Activated naive CD8-positive, alpha-beta T cell treated with anti-CD3 and anti-CD28 coated beads, Interleukin-2, amount 10 ng/mL, durations not matched to agents 7 days and 5 days (primary cell): ENCODE measurements at places on chromosomes 7 and 10.
A peak's percentile ranks its signal among the peaks of the same experiment; 100 is the strongest.

DNA sequence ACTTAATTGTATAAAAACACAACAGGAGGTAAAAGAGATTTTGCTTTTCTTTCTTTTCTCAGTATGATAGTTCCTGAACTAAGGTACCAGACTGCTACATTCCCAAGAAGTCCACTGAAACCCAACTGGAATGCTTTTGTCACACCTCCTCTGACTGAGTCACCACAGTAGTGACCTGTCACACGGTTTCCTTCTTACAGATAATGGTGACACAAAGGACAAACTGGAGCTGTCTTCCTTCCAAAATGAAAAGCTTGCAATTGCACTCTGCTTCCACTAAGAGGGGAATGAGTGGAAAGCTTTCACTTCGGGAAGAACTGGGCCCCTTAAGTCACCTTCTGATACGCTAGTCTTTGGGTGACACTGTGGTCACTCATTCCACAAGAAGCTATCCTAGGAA, 122.2 kb downstream of the KMT2E start:
- no peaks in the 10 kb centered on the region for H3K27me3 ChIP-seq
- peaks cover 14% of the 10 kb centered on the region for H3K36me3 ChIP-seq
- H3K4me3 ChIP-seq, result no peak overlapping the region
- DNase-seq, result no peak
- H3K4me1 ChIP-seq, result peaks cover 7% of the 10 kb centered on the region

DNA sequence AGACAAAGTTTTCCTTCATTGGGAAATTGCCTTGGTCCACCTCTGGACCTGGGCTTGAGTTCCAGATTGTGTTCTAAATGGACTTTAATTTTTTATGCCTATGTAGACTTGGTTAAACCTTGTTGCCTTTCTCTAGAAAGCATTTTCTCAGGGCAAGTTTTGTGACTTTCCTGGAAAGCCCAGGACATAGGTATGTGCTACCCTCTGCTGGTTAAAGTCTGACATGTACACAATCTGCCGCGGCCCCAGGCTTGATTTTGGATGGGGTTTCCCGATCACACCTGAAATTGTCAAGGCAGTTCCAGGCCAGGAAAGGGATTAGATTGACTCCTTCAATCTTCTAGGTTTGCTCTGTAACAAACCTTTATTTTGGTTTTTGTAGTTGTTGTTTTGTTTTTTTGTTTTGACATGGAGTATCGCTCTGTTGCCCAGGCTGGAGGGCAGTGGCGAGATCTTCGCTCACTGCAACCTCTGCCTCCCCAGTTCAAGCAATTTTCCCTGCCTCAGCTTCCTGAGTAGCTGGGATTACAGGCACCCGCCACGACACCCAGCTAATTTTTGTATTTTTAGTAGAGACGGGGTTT, 14.1 kb upstream of the AKR1B10 start:
- no peak for DNase-seq
- H3K36me3 ChIP-seq, result no peaks in the 10 kb centered on the region
- peaks cover 2% of the 10 kb centered on the region for H3K4me1 ChIP-seq
- peaks cover 15% of the 10 kb centered on the region for H3K27me3 ChIP-seq
- H3K27ac ChIP-seq, result no peak overlapping the region
- H3K4me3 ChIP-seq, result no peak overlapping the region

- H3K36me3 ChIP-seq, result peaks cover 21% of the 10 kb centered on the region
- no peak for DNase-seq
- H3K4me1 ChIP-seq, result no peaks in the 10 kb centered on the region
- no peaks in the 10 kb centered on the region for H3K27me3 ChIP-seq
These were observed 19.0 kb downstream of the NAPEPLD start for GRCh38 chr7:103129702-103130549.

GRCh38 chr7:35729061-35729783, 34.3 kb upstream of the HERPUD2 start:
- H3K27me3 ChIP-seq, result peaks cover 4% of the 10 kb centered on the region
- DNase-seq, result no peak
- H3K27ac ChIP-seq, result peak overlapping the region; percentile 70
- peaks cover 49% of the 10 kb centered on the region for H3K4me1 ChIP-seq

- H3K27me3 ChIP-seq, result no peaks in the 10 kb centered on the region
- no peaks in the 10 kb centered on the region for H3K36me3 ChIP-seq
- DNase-seq, result no peak
- no peaks in the 10 kb centered on the region for H3K4me1 ChIP-seq
- no peak overlapping the region for H3K4me3 ChIP-seq
These were observed 1107.2 kb upstream of the CELF2 start for GRCh38 chr10:9910446-9910845.

GRCh38 chr10:61786728-61787127, 114.8 kb upstream of the ARID5B start:
- H3K4me1 ChIP-seq, result peaks cover 15% of the 10 kb centered on the region
- no peaks in the 10 kb centered on the region for H3K36me3 ChIP-seq
- no peaks in the 10 kb centered on the region for H3K27me3 ChIP-seq
- H3K4me3 ChIP-seq, result no peak overlapping the region

DNA sequence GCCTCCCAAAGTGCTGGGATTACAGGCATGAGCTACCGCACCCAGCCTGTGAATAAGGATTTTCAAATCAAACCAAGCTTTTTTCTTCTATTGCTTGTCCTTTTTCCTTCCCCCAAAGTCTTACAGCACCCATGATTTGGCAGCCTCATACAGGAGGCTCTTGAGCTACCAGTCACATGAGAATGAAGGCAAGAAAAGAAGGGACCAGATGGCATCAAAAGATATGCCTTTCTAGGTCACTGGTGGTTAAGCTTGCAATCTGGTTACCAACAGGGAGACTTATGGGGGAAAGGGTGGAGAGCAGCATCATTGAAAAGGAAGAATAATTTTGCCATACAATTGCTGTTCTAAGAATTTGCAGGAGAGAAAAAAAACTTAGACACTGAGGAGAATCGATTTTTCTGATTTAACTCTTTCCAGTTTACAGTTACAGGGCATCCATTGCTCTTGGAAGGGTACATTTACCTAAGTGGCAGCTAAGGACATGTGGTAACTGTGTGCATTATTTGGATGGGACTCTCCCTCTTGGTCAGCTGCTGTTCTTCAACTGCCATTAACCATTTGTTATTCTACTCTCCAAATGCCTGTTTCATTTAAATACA, 29.5 kb downstream of the SMNDC1 start:
- H3K4me3 ChIP-seq, result no peak overlapping the region
- DNase-seq, result no peak
- H3K27ac ChIP-seq, result no peak overlapping the region
- H3K36me3 ChIP-seq, result peaks cover 5% of the 10 kb centered on the region
- H3K4me1 ChIP-seq, result peaks cover 25% of the 10 kb centered on the region

DNA sequence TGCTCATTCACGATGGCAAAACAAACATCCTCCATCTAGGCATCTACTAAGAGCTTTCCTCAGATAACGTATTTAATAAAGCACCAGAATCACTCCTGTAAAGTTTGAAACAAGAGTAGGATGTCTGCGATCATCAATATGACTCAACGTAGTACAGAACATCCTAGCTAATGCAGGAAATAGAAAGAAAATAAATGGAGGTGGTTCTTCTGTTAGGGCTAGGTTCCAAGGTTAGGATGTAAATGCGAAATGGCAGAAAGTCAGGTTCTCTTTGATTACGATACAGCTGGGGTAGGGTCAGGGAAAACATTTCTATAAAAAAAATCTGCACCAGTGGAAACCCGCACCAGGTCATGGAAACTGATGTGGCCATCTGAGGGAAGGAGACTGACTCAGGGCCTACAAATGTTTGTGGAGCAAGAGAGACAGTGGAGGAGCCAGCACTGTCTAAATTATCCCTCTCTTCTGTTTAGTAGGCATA, 29.1 kb downstream of the CCDC6 start:
- H3K4me3 ChIP-seq, result no peak overlapping the region
- H3K36me3 ChIP-seq, result peaks cover 8% of the 10 kb centered on the region
- no peaks in the 10 kb centered on the region for H3K27me3 ChIP-seq

- no peak overlapping the region for H3K27ac ChIP-seq
- no peaks in the 10 kb centered on the region for H3K27me3 ChIP-seq
- DNase-seq, result no peak
- H3K36me3 ChIP-seq, result peaks cover 5% of the 10 kb centered on the region
- peaks cover 12% of the 10 kb centered on the region for H3K4me1 ChIP-seq
- H3K4me3 ChIP-seq, result no peak overlapping the region
These were observed 218.4 kb downstream of the ELMO1 start for GRCh38 chr7:37230221-37230620.

- H3K27me3 ChIP-seq, result peaks cover 36% of the 10 kb centered on the region
- no peaks in the 10 kb centered on the region for H3K36me3 ChIP-seq
- H3K4me1 ChIP-seq, result no peaks in the 10 kb centered on the region
These were observed 300.6 kb downstream of the DNAJB6 start for GRCh38 chr7:157637216-157637949.

DNA sequence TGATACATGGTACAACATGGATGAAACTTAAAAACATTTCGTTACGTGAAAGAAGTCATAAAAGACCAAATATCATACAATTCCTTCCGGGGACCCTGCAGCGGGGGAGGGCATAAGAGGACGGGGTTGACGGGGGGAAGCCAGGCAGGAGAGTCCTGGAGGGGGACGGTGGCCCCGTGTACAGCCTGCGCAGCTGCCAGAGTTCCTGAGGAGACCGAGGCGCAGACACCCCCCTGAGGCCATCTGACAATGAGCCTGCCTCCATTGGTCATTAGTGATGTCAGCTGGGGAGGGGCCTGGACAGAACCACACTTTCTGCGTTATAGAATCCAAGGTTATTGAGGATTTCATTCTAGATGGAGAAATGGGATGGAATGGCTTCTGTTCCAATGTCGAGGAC, 47.2 kb downstream of the PRKAG2 start:
- H3K27ac ChIP-seq, result no peak overlapping the region
- H3K36me3 ChIP-seq, result no peaks in the 10 kb centered on the region
- H3K27me3 ChIP-seq, result no peaks in the 10 kb centered on the region
- H3K4me3 ChIP-seq, result no peak overlapping the region
- peaks cover 3% of the 10 kb centered on the region for H3K4me1 ChIP-seq

DNA sequence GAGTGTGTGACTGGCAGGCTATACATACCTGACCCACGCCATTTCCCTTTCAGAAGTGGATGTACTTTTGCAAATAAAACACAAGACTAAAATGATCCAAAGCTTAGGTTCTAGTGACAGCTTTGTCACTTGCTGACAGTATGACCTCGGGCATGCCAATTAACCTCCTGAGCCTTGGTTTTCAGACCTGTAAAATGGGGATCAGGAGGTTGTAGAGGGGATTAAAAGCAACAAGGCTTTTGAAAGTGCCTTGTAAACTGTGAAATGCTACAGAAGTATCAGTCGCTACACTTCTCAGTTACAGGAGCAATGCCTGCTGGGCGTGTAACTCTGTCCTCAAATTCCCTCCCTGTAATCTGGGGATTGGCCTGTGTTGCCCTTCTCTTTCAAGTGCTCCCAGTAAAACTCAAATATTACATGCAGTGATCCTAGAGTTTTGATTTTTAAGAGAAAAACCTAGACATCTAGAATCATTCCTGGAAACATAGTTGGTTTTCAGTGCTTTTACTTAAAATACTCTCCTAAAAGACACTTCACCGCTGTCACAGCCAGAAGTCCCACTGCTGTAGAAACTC, 8.8 kb upstream of the GRB10 start:
- H3K4me1 ChIP-seq, result peaks cover 3% of the 10 kb centered on the region
- H3K4me3 ChIP-seq, result peak overlapping the region; percentile 78
- no peak for DNase-seq
- H3K36me3 ChIP-seq, result no peaks in the 10 kb centered on the region

DNA sequence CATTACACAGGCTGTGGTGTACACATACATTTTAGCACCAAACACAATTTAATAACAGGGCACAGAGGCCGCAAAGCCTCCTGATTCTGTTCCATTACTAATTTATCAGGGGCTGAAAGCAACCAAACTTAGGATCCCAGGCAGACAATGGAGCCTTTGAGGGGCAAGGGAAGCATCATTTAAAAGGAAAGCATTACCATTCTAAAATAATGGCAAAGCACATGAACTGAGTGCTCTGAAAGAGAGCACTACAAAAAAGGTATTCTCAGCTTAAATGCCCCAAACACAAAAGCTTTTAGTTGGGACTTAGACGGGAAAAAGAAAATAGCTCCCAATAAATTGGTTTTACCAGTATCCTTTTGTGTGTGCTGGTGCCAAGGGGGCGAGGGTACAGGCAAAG, 282.0 kb upstream of the ETV1 start:
- H3K4me3 ChIP-seq, result no peak overlapping the region
- no peaks in the 10 kb centered on the region for H3K27me3 ChIP-seq
- DNase-seq, result no peak
- no peaks in the 10 kb centered on the region for H3K4me1 ChIP-seq
- H3K36me3 ChIP-seq, result no peaks in the 10 kb centered on the region

- H3K4me3 ChIP-seq, result no peak overlapping the region
- H3K4me1 ChIP-seq, result no peaks in the 10 kb centered on the region
- peaks cover 5% of the 10 kb centered on the region for H3K27me3 ChIP-seq
- H3K36me3 ChIP-seq, result no peaks in the 10 kb centered on the region
- no peak for DNase-seq
These were observed 232.0 kb upstream of the NRP1 start for GRCh38 chr10:33566426-33566825.

DNA sequence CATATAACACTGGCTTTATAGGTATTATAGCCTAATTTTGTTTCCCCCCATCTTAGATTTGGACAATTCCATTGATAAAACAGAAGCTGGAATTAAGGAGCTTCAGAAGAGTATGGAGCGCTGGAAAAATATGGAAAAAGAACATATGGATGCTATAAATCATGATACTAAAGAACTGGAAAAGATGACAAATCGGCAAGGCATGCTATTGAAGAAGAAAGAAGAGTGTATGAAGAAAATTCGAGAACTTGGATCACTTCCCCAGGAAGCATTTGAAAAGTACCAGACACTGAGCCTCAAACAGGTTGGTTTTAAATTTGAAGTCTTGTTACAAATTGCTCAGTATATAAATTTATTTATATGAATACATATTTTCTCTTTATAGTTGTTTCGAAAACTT, 34.1 kb downstream of the SMC3 start:
- H3K4me1 ChIP-seq, result no peaks in the 10 kb centered on the region
- peaks cover 19% of the 10 kb centered on the region for H3K36me3 ChIP-seq
- H3K4me3 ChIP-seq, result no peak overlapping the region

DNA sequence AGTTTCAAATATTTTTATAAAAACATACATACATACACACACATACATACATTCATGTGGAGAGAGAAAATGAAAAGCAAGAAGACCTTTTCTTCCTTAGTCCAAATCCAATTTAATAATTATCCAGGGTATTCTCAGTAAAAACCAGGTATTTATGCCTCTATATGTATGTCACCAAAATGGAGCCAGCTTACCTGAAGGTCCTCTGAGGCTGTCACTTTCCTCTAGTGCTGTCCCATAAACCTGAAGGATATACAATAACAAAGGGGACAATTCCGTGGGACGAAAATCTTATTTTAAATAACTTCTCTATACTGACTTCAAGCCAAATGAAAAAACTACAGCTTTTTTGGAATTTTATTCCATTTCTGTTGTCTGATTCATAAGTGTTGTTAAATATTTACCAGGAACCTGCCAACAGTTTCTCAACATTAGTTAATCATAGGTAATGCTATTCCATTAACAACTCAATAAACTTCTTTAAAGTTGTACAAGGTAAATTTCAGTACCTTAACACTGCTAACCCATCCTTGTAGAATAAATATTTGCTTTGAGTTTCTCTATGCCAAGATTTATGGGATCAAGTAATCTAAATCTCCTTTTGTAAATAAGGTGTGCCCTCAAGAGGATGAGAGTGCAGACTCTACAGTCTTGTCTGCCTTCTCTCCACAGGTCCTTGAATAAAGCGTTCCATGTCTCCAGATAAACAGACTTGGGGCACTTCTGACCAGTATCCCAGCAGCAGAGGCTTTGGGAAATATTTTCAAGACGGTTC, 260.3 kb downstream of the AHR start:
- H3K4me3 ChIP-seq, result no peak overlapping the region
- peaks cover 11% of the 10 kb centered on the region for H3K27me3 ChIP-seq
- H3K36me3 ChIP-seq, result no peaks in the 10 kb centered on the region
- DNase-seq, result no peak
- H3K4me1 ChIP-seq, result peaks cover 2% of the 10 kb centered on the region

- H3K27me3 ChIP-seq, result peaks cover 4% of the 10 kb centered on the region
- peak overlapping the region; percentile 99 for H3K4me3 ChIP-seq
- peak overlapping the region; percentile 94 for H3K27ac ChIP-seq
These were observed 687 bp downstream of the HELLS start for GRCh38 chr10:94546049-94546900.
